ENCODE measurements at places on chromosomes 13 and 19.

DNA sequence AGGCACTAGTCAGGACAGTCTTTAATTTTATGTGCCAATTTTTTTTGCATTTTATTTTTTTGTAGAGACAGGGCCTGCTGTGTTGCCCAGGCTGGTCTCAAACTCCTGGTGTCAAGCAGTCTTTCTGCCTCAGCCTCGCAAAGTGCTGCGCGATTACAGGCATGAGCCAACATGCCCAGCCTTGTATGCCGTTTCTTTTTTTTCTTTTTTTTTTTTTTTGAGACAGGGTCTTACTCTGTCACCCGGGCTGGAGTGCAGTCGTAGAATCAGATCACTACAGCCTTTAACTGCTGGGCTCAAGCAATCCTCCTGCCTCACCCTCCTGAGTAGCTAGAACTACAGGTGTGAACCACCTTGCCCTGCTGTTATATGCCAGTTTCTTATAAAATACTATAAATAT lies 26.4 kb downstream of the BORA start:
- DNase-seq = no peak

DNA sequence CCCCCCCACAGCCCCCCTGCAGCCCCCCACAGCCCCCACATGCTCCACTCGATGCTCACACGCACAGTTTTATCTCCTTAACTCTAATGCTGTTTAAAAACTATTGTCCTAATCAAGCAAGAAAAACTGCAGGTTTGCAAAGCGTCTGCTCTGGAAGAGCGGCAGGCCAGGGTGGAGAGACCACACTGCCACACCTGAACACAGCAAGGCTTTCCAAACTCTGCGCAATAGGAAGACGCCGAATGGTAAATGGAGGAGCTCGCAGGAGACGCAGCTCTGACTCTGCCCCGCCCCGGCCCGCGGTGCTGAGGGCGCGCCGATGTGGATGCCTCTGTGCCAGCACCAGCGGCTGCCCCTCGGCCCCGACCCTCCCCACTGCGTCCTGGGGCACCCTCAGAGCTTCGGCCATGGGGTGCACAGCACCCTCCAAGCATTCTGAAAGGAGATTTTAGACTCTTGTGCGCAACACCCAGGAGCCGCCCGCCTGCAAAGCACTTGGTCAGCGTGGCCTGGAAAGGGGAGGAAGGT lies 32.4 kb downstream of the RASA3 start:
- DNase-seq = peak; percentile 78

DNA sequence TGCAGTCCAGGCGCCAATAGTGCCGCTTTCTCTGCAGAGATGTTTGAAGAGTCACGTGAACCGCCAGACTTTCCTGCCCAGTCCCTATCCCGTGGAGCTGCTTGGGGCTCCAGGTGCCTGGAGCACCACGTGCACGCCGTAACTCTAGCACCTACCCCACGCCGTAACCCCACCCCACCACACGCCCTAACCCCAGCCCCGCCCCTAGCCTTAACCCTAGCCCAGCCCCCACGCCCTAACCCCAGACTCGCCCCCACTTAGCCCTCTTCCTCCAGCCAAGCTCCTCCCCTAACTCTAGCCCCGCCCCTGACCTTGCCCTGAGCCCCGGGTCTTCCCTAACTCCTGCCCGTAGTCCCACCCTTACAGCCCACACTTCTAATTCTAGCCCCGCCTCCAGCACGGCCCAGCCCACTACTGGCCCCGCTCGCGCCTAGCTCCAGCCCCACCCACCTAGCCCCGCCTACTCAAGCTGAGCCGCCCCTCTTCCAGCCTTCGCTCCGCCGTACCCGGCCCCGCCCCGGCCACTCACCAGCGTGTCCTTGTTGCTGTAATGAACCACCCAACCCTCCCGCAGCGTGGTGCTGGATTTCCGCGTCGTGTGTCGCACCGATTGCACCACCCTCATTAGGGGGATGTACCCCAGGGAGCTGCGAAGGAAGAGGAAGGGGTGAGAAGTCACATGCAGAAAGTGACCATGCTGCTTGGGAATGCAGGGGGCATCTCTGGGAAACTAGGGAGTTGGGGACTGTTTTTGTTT lies 19.5 kb downstream of the PRKD2 start:
- DNase-seq = peak; percentile 87

GRCh38 chr19:20662421-20663105 lies 1.2 kb upstream of the ZNF626 start:
- DNase-seq = no peak

- DNase-seq = no peak
Measured at GRCh38 chr19:55041244-55041626, 3.2 kb upstream of the GP6 start.

DNA sequence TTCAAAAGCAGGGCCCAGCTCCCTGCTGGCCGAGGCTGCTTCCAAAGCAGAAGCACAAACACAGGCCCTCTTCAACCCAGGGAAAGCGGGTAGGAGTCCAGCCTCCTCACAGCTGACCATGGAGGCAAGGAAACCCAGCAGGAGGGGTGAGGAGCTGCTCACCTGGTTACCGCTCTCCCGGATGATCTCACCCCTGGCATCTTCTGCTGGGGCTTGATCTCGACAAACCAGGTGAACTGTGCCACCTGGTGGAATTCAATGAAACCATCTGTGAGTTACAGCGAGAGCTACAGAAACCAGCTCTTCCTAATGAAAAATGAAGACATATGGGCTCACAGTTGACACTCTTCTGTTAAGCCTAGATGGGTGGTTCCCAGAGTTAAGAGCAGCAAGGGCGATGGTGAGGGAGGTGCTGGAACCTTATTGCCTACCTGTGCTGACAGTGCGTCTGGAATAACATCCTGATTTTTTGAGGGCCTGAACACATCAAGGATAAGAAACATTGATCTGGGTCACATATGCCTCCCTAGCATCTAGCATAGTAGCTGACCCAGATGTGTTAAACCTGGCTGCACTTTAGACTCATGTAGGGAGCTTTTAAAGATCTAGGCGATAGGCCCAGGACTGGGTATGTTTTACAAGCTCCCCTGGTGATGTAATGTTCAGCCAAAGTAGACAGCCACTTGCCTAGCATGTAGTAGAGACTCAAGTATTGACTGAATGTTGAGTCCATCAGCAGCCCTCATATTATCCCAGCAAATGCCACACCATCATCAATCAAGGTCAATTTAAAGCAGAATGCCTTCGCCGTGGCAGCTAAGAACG lies 6.1 kb downstream of the DHRS12 start:
- peak; percentile 59 for DNase-seq

- DNase-seq = peak; percentile 57
Measured at GRCh38 chr19:13262450-13262849, 112.2 kb downstream of the IER2 start.

DNA sequence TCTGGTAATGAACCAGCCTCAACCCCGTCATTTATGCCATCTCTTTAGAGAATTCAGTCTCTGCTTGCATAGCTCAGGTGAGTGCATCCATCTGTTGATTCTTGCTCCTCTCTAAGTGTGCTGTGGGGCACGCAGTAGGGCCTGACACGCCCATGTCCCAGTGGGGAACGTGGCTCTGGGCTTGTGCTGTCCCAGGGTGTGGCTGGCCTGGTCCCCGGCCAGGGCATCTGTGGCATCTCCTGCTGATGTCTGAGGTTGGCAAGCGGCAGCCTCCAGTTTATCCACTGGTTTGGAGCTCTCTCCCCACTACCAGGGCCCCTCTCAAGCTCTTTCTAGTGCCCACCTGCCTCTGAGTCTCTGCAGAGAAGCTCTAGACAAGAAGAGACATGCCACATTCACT lies 146.6 kb upstream of the GJB6 start:
- no peak for DNase-seq

GRCh38 chr13:59746291-59746962 lies 417.3 kb downstream of the DIAPH3 start:
- DNase-seq = no peak

- DNase-seq = peak; percentile 18
Measured at GRCh38 chr19:7550987-7551761, 15.7 kb downstream of the PNPLA6 start.

DNA sequence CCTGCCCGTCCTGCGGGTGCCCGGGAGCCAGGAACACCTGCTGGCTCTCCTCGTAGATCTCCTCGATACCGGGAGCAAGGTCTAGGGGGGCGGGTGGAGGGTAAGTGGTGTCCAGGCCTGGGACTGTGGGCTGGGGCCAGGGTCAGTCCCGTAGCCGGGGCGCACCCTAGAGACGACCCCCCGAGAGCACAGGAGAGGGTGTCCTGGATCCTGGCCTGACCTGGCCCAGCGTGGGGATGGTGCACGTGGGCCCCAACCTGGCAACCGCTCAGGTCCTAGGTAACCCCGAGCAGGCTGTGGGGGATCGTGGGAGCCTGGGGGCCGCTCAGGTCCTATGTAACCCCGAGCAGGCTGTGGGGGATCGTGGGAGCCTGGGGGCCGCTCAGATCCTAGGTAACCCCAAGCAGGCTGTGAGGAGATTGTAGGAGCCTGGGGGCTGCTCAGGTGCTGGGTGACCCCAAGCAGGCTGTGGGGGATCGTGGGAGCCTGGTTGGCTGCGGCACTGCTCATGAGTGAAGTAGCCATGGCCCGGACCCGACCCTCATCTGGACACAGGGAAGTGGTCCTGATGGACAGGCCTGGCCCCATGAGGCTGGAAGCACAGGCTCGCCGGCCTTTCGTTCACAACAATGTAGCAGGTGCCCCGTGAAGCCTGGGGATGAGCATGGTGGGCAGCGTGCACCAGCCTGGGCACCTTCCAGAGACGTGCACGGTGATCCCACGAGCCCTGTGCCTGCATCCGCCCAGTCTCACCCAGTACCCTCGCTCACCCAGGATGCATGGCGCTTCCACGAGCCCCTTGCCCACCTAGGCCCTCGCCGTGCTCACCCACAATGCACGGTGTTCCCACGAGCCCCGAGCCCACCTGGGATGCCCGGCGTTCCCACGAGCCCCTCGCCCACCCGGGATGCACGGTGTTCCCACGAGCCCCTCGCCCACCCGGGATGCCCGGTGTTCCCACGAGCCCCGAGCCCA lies 6.2 kb downstream of the GPX4 start:
- DNase-seq = no peak

DNA sequence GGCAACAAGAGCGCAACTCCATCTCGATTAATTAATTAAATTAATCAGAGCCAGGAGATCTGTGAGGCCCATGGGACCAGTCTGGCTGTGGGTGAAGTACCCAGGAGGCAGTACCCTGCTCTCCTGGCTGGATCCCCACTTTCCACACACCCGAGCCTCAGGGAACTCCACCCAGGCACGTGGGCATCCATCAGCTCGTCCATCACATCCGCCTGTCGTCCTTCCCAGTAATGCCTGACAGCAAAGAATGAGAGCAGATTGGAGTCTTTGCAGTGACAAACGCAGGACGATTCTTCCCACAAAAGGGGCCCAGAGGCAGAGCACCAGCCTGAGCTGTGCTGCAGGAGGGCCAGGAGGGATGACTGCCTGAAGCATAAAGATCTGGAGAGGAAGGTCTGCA lies 35.8 kb downstream of the VSTM2B start:
- DNase-seq = no peak

DNA sequence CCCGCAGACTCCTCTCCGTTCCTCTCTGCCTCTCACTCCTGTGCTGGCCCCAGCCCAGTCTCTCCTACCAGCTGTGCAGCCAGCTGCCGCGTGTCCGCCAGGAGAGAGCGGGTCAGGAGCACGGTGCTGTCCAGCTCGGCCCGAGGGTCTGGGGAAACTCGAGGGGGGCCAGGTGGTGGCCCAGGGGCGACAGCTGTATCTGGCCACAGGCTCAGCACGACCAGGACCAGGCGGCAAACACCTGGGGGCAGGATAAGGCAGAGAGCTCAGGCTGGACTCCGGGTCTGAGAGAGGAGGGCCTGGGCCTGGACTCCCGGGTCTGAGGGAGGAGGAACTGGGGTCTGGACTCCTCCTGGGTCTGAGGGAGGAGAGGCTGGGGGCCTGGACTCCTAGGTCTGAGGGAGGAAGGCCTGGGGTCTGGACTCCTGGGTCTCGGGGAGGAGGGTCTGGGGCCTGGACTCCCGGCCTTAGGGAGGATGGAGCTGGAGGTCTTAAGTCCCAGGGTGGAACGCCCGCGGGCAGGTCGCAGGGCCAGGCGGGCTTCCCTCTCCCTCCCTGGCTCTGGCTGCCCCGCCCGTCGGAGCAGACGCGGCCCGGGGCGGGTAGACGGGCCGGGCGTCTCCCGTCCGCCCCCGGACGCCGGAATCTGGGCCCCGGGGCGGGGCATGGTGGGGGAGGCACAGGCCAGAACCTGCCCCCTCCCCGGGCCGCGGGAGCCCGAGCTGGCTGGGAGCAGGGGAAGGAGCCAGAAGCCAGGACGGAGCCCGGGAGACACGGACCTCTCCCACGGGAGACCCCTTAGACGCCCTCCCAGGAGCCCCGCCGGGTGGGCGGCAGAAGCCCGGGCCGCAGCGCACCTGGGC lies 1.3 kb downstream of the IL11 start:
- peak; percentile 39 for DNase-seq

DNA sequence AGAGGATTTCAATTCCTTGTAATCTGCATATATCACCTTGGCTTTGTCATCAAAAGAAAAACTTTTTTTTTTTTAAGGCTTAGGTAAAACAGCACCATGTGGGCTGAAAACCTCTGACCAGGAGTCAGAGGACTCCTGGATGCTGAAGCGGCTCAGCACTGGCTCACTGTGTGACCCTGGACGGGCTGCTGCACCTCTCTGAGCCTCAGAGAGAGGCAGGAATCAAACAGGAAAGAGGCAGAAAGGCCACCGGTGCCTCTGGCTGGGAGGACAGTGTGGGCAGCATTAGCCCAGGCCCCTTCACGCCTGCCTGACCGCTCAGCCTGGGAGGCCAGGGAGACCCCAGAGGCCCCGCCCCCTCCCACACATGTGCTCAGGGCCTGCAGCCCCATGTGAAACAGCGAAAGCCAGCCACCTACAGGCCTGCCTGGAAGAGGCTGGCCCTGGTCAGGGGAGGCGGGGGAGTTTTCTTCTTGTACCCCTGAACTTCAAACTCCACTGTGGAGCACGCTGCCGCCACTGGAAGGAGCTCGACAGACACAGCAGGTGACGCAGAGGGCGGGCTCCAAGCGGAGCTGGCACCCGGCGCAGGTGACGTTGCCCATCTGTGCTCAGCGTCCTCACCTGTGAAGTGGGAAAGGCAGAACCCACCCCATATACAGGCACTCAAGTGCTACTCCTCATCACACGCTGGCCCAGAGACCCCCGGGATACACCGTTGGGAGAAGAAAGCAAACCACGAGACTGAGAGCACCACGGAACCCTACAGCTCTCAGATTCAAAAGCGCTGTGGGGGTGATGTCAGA lies 39.7 kb downstream of the MLLT1 start:
- DNase-seq = no peak

DNA sequence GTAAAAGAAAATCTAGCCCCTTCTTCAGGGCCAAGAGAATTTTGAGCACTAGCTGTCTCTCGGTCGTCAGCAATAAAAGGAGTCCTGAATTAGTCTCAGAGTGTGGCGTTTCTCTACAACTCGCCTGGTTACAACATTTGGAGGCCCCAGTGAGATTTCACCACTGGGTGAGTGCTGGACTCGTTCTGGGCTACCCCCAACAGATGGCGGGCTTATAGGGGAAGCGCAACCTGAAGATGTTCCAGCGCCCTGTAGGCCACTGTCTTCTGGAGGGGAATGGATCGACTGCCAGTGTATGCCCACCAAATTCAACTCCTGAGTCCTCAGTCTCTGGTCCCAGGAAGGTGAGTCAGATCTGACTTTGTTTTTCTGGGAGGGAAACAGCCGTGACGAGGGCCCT lies 11.7 kb upstream of the ZNF181 start:
- DNase-seq = no peak

Data from fibroblast of villous mesenchyme (primary cell).